GM04504 (cell line): ENCODE measurements at places on chromosomes 12 and 14.
A peak's percentile ranks its signal among the peaks of the same experiment; 100 is the strongest.

DNA sequence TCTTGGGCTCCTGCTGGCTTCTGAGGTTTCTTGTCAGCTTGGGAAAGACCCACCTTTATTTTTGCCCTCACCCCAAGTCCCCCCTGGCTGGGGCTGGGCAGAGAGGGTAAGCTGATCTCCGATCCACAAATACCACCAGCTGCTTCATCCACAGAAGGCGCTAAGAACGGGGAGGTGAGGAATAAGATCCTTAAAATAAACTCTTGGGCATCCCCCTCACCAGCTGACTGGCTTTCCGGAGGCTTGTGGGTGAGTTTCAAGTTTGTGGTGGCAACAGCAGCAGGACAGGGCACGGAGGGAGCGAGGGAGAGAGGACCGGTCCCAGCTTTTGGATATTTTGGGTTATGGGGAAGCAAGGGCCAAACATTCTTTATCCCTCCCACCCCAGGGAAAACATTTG lies 20.8 kb upstream of the HSPB8 start:
- DNase-seq = no peak

DNA sequence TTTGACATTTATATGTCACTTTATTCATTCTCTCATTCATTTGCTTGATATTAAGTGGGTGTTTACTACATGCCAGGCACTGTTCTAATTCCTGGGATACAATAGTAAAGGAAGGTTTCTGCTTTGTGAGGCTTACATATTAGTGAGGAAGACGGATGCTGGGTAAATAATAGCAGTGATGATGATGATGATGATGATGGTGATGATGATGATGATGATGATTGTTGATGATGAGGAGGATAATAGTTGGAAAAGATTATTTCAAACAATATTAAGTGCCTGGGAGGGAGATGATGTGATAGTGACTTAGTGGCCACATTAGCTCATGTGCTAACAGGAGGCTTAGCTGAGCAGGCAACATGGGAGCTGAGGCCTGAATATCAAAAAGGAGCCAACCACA lies 19.3 kb upstream of the TMEM233 start:
- no peak for DNase-seq

GRCh38 chr12:128745772-128746689 lies 77.7 kb downstream of the SLC15A4 start:
- DNase-seq = no peak

DNA sequence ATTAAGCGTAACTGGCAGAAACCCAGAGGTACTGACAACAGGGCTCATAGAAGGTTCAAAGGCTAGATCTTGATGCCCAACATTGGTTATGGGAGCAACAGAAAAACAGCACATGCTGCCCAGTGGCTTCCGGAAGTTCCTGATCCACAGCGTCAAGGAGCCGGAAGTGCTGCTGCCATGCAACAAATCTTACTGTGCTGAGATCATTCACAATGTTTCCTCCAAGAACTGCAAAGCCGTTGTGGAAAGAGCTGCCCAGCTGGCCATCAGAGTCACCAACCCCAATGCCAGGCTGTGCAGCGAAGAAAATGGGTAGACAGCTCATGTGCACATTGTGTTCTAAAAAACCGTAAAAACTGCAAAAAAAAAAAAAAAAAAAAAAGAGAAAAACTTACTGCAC lies 192.3 kb downstream of the MON2 start:
- no peak for DNase-seq

GRCh38 chr12:49413010-49413409 lies 45.7 kb downstream of the SPATS2 start:
- DNase-seq = no peak

GRCh38 chr12:24879644-24880043 lies 69.3 kb downstream of the BCAT1 start:
- DNase-seq = no peak

DNA sequence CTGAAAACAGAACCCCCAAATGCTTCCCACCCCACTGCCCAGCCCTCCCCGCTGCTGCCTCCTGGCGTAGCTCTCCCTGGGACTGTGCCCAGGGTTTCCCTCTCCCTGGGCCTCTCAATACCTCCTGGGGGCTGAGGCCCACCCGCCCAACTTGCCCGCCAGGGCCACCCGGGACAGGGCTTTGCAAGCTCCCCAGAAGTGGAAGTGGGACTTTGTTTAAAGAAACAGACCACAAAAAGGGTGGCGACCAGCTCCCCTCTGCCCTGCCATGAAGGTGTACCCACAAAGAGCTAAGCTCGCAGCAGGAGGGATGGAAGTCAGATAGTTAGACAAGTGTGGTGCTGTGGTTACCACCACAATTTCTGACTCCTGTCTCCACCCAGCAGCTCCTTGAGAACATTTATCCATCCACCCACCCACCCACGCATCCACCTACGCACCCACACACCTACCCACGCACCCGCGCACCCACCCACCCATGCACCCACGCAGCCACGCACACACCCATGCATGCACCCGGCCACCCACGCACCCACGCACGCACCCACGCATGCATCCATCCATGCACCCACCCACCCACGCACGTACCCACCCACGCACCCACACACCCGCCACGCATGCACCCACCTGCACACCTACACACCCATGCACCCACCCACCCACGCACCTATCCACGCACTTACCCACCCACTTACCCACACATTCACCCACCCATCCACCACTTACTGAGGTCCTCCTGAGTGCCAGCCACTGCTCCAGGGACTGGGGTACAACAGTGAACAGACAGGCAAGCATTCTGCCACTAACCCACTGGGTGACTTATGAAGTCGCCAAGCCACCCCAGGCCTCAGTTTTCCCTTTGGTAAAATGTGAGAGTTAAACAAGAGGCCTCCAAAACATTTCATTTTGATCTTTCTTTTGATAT lies 127.3 kb downstream of the SCARB1 start:
- no peak for DNase-seq

- DNase-seq = no peak
Measured at GRCh38 chr12:42299392-42300308, 26.2 kb downstream of the ZCRB1 start.

GRCh38 chr12:121799156-121799841 lies 4.5 kb upstream of the SETD1B start:
- peak; percentile 71 for DNase-seq
